ENCODE measurements at places on chromosomes 1 and 21. TPM values are rescaled to one million over a fixed set of nuclear protein-coding genes. Genes with fewer than 3 reads are reported as not detected.

Gene SYCP1
- not detected for total RNA-seq

Gene HUNK
- 1.4 TPM for total RNA-seq

Gene THEMIS2
- total RNA-seq, result 1.3 TPM

Gene ZYG11A
- total RNA-seq, result 2.3 TPM

Gene CATSPER4
- total RNA-seq, result not detected

Gene IRF2BP2
- total RNA-seq, result 75.7 TPM

Gene SPATA6
- 1.7 TPM for total RNA-seq

Gene GJA4
- total RNA-seq, result not detected

Gene LAD1
- total RNA-seq, result 0.93 TPM
